ENCODE measurements at places on chromosomes 2 and 18.

DNA sequence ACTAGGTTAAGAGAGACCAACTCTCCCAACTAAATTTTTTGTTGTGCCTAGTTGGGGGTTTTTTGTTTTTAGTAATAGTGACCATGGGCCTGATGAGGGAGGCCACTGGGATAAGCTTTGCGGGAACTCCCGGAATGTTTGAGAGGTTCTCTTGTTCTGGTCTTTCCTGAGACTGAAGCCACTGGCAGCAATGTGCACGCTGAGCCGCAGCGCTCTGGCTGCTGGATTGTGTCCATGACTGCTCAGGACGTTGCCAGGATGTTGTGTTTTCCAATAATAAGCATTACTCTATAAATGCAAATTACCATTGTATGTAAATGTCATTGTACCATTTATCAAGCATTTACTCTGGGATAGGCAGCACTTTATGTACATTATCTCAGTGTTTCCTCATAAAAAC, 126.1 kb downstream of the GALNT1 start:
- no peak for DNase-seq

DNA sequence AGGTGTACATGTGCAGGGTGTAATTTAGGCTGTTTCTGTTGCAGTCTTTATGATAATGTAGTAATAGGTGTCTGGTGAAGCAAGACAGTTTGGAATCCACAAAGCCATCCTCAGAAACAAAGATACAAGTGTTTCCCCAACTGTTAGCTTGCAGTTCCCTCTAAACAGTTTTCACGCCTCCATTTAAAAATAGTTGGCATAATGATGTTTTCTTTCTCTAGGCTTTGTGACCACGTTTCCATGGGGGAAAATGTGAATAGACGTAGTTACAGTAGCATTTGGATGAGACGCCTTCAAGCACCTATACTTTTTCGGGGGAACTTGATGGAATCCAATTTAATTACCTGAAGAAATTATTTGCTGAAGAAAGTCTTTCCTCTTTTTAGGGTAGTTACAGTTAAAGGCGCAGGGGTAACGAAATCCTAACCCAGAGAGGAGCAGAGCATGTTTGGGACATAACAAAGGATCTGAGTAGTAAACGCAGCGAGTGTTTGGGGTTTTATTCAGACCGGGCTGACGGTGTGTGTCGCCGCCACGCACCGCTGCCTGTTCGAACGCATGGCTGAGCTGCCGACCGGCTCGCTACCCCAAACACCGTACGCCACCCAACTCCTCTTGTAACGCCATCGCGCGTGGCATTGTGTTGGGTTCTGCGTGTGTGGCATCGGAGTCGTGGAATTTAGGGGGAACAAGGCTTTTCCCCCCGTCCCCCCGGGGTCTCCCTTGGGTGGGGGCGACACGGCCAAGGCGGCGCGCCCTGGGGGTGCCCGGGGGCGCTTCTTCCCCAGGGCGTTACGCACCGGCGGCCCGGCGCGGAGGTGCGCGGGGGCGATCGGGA, 681 bp upstream of the NRP2 start:
- no peak for DNase-seq

GRCh38 chr2:223855426-223855825, 18.0 kb upstream of the AP1S3 start:
- no peak for DNase-seq

- no peak for DNase-seq
Observed at GRCh38 chr2:61356261-61356957, 114.5 kb downstream of the USP34 start.

DNA sequence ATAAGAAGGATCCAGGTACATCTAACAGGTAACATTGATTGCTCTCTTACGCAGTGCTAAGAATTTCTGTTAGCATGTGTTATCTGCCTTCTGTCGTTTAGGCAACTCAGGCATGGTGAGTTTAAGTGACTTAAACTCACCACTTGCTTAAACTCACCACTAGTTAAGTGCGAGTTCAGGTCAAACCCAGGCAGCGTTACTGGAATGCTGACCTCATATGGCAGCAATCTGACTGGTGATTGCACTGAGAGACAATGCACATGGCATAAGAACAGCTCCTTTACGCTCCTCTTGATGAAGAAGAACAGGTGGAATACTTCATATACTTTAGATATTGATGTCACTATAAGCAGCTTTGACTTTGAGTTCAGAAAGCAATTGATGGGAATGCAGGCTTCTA, 954.1 kb downstream of the SOCS6 start:
- DNase-seq: no peak

- no peak for DNase-seq
Observed at GRCh38 chr2:225400060-225400511, 576 bp downstream of the NYAP2 start.
